Smooth muscle cell of bladder (primary cell): ENCODE measurements at places on chromosomes 4 and X. TPM values are rescaled to one million over a fixed set of nuclear protein-coding genes. Genes with fewer than 3 reads are reported as not detected.

SPATA18 gene
- total RNA-seq = 13.9 and 22.6 TPM in 2 replicates

GLRB gene
- total RNA-seq = 5.8 and 10.2 TPM in 2 replicates

SNCA gene
- 43.2 and 142 TPM in 2 replicates for total RNA-seq

NAA11 gene
- total RNA-seq = not detected in 2 replicates

CYP2U1 gene
- 11.2 and 22.3 TPM in 2 replicates for total RNA-seq

SRPX2 gene
- total RNA-seq = 29.2 and 32.7 TPM in 2 replicates

BMPR1B gene
- 0.14 and 0.55 TPM in 2 replicates for total RNA-seq

TRPC5OS gene
- not detected in 2 replicates for total RNA-seq

SLC26A1 gene
- 0.18 and 0.28 TPM in 2 replicates for total RNA-seq

CD40LG gene
- not detected in 2 replicates for total RNA-seq

GUCY1B1 gene
- 6.3 and 10.2 TPM in 2 replicates for total RNA-seq

STAP1 gene
- total RNA-seq = not detected in 2 replicates
